ENCODE measurements at places on chromosomes 5 and 9.

GRCh38 chr9:98801969-98802371 is 5.5 kb upstream of the GALNT12 start:
- no peak for DNase-seq

DNA sequence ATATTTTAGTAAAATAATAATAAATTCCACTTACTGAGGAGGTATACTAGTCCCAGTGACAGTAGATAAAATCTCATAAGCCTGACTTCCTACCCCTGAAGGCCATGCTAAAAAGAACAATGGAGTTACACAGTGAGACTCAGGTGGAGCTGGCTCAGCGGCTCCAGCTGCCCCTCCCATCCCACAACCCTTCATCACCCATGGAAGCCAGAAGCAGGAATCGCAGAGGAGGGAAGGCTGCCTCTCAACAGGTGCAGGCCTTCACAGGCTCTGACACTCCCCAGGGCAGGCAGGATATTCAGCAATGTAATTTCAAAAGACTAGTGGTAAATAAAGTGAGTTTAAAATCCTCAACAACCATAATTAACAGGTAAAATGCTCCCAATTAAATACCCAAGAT is 67.5 kb downstream of the FANCC start:
- no peak for DNase-seq

DNA sequence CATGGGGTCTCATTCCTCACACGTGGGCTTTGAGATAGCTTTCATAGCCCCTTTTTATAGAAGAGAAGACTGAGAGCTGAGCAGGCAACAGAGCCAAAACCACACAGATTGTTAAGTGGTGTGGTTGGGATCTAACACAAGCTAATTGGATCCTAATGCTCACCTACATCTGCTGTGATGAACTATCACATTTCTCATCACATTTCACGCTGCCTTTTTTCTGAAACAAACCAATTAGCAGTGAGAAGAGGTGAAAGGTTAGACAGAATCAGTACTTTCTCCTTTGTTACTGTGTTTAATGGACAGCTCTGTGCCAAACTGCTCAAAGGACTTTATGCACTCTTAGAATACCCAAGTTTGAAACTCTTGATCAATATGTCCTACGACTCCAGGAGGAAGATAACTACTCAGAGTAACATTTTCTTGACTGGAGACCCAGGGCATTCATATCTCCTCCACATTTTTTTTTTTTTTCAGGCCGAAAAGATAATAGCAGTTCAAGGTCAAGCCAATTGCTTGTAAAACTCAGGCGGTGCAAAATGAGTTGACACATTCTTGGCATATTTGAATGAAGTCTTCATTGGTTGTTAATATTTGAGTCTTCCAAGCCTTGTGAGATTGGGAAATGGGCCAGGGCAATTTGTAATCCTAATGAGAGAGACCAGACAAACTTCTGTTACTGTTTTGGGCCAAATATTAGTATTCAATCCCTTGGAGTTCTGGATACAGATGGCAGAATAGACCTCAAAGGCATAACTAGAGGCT is 138.4 kb downstream of the KCTD16 start:
- no peak for DNase-seq

- no peak for DNase-seq
Measured at GRCh38 chr9:8778356-8778755, 978.8 kb upstream of the DMAC1 start.

DNA sequence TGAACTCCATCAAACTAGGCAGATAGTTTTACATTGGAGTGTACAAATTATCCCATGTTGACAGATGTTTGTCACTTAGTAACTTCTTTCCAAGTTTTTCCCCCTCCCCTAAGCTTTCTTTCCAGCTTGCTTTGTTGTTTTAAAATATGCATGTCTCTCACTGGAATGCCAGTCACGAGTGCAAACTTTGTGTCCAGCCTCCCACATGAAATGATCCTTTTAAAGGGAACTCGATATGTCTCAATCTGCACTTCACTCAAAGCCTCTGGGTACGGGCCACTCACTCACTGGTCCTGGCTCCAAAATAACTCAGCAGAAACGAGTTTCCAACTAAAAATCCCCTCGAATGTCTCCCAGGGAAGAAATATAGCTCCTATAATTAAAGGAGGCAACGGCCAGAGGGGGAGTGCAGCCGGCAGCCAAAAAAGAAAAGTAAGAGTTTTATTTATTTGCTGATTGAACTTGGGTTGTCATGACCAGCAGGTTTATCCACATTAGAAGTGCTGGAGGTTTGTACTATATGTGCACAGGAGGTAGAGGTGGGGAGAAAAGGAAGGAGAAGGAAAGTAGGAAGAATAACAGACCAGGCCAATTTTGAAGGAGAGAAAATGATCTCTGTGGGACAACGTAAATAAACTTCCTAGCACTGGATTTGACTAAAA is 17.5 kb downstream of the NR2F1 start:
- no peak for DNase-seq

DNA sequence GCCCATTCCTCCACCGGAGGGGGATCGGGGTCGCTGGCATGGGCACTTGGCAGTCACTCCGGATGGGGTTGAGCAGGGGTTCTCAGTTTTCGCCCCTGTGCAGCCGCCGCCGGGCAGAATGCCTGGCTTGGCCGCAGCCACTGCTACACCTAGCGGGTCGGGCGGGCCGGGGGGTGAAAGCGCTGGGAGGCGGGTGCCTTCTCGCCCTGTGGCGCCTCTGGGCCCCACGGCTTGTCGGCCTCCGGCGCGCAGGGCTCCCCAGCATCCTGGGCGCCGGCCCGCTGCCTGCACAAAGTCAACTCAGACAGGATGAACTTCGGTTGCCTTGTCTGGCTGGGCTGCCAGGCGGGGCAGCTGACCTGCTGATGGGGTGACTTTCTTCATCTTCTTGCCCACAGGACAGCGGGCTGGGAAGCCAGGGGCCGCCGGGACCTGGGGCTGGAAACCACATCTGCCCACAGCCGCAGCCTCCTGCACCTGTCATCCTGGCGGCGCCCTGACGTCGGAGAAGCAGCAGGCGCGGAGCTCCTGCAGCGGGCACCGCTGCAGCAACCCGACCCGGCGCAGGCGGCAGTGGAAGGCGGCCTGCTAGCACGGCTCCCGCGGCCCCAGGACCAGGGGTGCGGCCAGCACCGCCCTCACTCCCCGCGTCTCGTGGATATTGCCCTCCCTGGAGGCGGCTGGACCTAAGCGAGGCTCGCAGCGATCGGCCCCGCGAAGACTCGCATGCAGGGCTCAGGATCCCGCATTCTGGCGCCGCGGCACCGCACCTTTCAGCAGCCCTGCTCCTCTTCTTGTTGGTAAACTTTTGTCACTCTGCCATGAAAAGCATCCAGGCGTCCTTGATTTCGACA is 1.3 kb upstream of the ANKRD18A start:
- DNase-seq = no peak

GRCh38 chr9:120562861-120563443 is 17.0 kb downstream of the CDK5RAP2 start:
- DNase-seq = no peak

DNA sequence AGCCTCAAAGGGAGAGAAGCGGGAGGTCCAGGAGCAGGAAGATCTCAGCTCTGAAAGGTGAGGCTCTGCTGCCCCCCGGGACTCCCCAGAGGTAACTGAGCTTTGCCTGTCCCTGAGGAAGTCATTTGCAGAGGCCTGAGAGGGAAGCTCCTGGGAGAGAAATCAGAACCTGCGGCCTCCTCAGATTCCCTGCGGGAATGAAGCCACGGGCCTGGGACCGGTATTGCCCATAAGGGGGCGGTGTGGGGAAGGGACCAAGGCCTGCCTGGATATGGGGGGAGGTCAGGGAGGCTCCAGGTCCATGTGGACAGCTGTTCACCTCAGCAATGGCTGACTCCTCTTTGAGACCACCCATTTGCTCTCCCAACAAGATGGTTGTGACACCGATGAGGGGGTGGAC is 1.3 kb downstream of the SPATA31E1 start:
- DNase-seq = no peak

DNA sequence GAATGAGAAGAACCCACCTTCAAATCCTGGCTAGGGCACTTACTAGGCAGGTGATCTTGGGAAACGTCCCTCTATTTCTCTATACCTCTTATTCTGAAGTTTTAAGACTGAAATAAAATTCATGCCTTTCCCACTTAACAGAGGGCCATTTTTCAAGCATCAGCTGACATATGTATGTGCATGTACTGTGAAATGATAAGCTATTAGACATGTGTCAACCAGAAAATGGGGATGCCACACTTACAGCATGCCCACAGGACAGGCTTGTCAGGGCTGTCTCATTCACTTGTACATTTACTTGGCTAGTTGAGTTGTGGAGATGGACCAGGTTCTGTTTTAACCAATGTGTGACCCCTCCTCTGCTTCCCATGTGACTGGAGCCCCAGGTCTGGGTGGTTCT is 78.5 kb downstream of the C9orf152 start:
- DNase-seq = no peak

DNA sequence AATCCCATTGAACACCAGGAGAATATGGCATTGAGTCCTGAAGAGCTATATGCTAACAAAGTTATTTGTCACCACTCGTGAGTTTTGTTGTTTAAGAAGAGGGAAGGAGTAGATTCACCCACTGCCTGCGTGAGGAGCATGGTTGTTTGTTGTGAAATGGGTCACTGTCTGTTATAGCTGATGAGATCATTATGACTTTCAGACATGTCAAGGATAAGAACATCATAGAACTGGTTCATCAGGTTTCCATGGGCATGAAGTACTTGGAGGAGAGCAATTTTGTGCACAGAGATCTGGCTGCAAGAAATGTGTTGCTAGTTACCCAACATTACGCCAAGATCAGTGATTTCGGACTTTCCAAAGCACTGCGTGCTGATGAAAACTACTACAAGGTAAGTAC is 76.9 kb downstream of the SYK start:
- DNase-seq = no peak

DNA sequence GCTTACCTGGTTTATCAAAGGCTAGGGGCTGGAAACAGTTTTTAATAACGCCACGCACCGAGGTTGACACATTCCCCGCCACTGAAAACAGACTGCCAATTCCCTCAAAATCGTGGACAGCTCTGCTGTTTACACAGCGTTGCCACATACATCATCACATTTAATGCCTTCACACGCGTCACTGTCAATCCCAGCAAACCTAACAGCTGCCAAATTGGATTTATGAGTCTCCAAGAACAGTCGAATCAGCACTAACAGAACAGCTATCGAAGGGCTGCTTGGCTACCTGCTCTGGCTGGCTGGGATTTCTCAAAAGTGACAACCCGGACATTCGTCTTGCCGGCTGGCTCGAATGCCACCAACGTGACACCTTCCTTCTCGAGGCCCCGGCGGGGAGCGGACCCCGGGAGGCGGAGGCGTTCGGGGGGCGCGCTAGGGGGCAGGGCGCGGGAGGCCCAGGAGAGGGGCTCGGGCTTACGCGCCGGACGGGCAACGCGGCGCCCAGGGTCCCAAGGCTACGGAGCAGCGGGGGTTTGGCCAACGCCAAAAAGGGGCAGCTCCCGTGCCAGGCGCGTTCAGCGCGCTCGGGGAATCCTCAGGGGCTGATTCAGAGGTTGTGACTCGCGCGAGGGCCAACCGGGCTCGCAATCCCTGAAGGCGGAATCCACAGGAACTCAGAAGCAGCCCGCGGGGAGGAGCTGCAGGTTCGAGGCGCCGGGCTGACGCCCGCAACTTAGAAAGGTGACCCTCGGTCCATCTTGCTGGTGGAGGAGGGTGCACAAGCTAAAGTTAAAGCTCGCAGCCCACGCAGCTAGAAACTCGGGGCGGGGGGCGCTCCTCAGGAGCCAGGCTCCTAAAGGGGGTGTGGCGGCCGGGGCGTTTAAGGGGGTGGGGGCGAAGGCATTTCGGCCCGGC is 1.2 kb downstream of the CDC14B start:
- DNase-seq = no peak

- DNase-seq = peak; percentile 8
Measured at GRCh38 chr9:123339666-123340510, 16.1 kb upstream of the CRB2 start.

DNA sequence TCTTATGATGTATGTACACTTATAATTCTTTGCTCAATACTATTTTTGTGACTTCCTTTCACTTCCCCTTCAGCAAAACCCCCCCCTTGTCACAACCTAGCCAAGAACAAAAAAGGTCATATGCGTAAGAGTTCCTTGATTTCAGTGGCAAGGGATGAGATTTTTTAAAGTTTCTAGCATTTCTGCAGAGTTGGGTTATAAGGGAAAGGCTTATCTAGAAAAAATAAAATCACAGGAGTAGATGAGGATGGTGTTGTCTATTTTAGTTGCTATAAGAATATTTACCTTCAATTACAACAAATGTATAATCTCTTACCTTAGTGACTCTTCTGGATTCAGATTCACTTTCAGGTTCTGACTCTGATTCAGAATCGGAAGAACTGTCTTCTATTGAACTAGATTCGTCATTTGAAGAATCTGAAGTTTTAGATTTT is 184.6 kb downstream of the AP3B1 start:
- DNase-seq = no peak

GRCh38 chr5:96316017-96316416 is 117.0 kb downstream of the PCSK1 start:
- no peak for DNase-seq

DNA sequence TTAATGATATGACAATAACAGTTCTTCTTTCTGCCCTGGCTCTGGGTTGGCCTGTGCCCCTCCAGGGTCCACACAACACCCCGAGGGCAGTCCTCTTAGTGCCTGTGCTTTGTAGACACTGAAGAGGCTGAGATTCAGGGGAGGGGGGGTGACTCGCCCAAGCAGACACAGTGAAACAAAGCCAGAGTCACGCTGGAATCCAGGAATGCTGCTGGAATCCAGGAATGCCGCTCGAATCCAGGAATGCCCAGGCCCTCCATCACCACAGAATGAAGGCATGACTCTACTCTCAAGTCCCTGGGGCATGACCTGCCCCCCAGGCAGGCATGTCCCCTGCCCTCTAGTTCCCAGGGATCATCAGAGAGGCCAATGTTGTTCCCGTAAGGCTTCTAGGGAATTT is 73.1 kb downstream of the LRSAM1 start:
- DNase-seq = no peak

GRCh38 chr9:132479733-132480132 is 69.7 kb downstream of the CFAP77 start:
- DNase-seq = no peak

DNA sequence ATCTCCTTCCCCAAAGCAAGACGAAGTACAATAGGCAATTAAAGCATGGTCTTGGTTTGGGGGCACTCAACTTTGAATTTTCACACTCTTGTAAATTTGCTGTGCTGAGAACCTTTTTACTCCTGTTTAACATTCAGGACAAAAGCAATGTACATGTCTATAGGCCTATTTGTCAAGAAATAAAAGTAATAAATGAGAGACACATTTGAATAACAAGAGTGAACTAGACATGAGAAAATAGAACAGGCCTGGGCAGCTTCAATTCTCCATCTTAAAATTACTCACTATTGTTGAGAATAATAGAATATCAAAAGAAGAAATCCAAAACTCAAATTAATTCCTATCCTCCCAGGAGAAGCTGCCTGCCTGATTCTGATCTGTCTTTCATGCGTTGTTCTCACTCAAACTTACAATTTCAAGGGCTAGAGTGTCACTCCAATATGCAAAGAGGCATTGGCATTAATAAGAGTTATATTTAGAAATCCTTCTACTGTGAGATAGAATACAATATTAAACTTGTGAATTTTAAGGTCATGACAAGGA is 192.9 kb upstream of the CCNG1 start:
- DNase-seq = no peak

- no peak for DNase-seq
Measured at GRCh38 chr5:150639751-150640150, 709 bp upstream of the SYNPO start.

GRCh38 chr9:88464851-88465250 is 70.1 kb upstream of the NXNL2 start:
- DNase-seq = no peak

GRCh38 chr5:157761690-157762621 is 18.4 kb downstream of the LSM11 start:
- DNase-seq = no peak
